ENCODE measurements at places on chromosomes 1 and 21. TPM values are rescaled to one million over a fixed set of nuclear protein-coding genes. Genes with fewer than 3 reads are reported as not detected.

- no peak for DNase-seq
Observed at GRCh38 chr1:163897412-163898155, 575.8 kb downstream of the NUF2 start.

DNA sequence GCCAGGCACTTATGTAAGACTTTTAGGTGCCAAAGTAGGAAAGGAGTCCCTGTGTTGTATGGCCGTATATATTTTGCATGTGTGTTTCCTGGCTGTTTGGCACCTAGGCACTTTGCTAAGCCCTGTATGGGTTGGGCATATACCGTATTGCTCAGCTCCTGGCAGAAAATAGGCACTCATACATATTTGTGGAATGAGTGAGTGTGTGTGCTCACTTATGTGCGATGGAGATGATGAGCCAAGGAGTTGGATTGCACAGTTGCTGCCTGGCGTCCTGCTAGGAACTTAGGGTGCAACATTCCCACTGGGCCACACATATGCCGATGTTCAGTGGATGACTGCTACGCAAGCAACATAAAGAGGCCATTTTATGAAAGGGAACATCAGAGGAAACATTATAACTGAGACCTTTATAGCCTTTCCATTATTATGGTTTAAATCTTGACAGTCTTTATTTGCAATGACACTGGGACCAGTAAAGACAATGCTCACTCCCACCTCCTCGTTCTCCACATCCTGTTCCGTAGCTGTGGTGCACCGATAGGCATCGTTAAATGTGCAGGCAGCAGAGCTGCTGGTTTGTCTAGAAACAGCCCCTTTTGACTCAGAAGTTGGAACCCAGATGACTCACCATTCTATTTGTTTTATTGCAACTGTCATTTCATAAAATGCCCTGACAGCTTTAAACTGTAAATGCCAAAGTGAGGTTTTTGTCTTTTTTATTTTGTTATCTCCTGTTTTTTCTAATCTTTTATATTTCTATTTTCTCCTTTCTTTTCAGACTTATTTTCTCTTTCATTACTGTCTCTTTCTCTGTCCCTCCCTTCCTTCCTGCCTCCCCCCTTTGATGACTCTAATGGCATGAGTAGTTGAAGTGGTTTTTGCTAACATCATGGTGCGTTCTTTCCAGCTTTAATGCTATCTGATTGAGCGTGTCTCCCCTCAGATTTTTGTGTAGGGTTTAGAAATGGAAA lies 36.1 kb downstream of the PEX14 start:
- no peak for DNase-seq

DNA sequence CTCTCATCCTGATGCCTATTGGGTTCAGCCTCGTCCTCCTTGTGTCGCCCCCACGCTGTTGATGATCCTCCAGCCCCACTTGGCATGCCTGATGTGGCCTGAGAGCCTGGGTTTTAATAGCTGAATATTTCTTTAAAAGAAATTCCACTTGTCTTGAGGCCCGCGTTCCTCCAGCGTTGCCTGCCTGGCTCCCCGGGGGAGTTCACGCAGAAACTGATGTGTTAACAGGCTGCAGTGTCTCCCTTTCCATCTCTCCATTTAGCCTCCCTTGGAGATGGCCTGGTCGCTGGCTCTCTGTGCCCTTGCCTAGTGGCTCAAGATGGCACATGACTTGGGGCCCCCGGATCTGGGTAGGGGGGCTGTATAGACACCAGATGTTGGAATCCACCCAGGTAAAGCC lies 9.5 kb downstream of the ACTL8 start:
- no peak for DNase-seq

DNA sequence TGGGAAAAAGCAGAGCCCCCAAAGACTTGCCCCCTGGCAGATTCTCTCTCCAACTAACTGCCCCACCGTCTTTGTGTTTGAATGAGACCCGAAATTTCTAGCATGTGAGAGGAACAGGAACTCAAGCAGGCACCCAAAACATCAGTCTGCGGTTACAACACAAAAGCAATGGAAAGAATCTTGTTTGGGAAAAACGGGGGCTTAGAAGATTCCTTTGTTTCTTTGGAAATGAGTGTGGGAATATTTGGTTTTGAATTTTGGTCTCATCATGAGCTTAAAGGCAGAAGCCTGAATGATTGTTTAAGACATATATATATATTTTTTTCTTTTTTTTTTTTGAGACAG lies 188.9 kb upstream of the TMEM51 start:
- DNase-seq, result no peak

- no peak for DNase-seq
Observed at GRCh38 chr1:221170171-221170570, 290.9 kb downstream of the HLX start.

Gene CLEC20A
- not detected for total RNA-seq

DNA sequence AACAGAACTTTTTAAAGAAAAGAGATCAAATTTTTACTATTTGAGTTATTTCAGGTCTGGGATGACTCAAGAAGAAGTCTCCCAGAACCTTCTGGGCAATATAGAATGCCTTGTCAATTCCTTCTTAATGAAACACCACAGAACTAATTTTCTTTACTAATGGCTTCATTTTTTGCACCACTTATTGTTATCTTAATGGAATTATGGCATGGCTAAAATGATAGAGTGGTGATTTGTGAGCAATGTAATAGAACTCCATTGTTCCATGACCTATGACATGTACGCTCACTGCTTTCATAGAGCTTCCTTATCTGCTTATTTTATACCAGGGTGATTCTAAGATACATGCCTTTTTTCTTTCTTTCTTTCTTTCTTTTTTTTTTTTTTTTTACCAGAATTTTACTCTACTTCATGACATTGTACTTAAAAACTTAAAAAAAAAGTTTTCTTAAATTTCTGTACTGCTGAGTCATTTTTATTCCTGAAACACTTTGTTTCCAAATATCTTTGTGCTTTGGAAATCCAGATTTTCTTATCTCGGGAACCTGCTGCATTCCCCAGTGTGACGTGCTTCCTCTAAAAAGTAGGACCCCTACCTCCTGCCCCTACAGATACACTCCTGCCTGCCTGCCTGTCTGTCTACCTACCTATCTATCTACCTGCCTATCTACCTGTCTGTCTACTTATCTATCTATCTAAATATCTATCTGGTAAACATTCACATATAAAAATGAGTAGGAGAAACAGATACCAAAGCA lies 284.9 kb downstream of the PBX1 start:
- DNase-seq, result no peak

Gene OR14K1
- not detected for total RNA-seq

- DNase-seq, result no peak
Observed at GRCh38 chr1:206477581-206478380, 7.5 kb downstream of the IKBKE start.

Data from neural crest cell (in vitro differentiated cells).